PC-9 (cell line): ENCODE measurements at places on chromosomes 5 and 9. TPM values are rescaled to one million over a fixed set of nuclear protein-coding genes. Genes with fewer than 3 reads are reported as not detected.

The LCN10 gene
- 0.94 and 2.2 TPM in 2 replicates for total RNA-seq

- DNase-seq: no peak
These were observed 41.0 kb downstream of the RNF180 start for GRCh38 chr5:64206653-64207052.

- DNase-seq: no peak
These were observed 555.2 kb upstream of the GRAMD2B start for GRCh38 chr5:125868036-125868435.

GRCh38 chr5:89948977-89949376 lies 460.6 kb downstream of the CETN3 start:
- no peak for DNase-seq

The RGS3 gene
- total RNA-seq: 61.8 and 75.8 TPM in 2 replicates

DNA sequence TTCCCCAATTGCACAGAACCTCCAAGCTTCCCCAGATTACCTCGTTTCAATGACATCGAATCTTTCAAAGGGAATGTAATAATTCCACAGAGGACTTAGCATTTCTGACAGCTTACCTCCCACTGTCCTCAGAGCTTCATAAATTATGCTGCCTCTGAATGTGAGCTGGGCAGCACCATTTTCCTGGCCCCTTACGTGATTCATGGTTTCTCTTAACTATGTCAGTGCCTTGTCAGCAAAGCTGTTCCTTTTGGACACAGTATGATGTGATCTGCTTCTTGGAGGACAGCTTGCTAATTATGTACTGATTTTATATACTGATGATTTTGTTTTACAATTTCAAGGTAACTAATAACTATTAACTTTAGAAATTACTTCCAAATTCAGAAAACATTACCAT lies 27.7 kb upstream of the SSBP2 start:
- no peak for DNase-seq
